ENCODE measurements at places on chromosomes 7 and 10. TPM values are rescaled to one million over a fixed set of nuclear protein-coding genes. Genes with fewer than 3 reads are reported as not detected.

CLEC5A gene
- not detected for total RNA-seq

SYCE1 gene
- total RNA-seq = 2.6 TPM

TAS2R4 gene
- 0.14 TPM for total RNA-seq

ACTL6B gene
- total RNA-seq = not detected

LLCFC1 gene
- total RNA-seq = not detected

DNA sequence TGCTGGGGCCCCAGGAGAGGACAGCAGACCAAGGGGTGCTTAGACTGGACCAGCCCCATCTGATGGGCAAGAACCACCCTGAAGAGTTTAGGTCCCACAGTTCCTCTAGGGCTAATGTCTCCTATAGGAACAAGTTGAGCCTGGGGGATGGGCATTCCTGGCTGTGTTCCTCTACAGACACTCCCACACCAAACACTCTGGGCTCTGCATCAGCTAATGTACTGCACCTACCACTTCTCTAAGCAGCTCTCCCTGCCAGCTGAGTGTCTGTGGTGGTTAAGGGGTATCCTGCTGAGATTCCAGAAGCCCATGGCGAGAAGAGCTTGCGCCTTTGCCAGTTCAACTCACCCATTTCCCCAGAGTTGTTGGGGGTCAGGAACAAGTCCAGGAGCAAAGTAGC lies 284.1 kb upstream of the CSTF2T start:
- DNase-seq = no peak

DNA sequence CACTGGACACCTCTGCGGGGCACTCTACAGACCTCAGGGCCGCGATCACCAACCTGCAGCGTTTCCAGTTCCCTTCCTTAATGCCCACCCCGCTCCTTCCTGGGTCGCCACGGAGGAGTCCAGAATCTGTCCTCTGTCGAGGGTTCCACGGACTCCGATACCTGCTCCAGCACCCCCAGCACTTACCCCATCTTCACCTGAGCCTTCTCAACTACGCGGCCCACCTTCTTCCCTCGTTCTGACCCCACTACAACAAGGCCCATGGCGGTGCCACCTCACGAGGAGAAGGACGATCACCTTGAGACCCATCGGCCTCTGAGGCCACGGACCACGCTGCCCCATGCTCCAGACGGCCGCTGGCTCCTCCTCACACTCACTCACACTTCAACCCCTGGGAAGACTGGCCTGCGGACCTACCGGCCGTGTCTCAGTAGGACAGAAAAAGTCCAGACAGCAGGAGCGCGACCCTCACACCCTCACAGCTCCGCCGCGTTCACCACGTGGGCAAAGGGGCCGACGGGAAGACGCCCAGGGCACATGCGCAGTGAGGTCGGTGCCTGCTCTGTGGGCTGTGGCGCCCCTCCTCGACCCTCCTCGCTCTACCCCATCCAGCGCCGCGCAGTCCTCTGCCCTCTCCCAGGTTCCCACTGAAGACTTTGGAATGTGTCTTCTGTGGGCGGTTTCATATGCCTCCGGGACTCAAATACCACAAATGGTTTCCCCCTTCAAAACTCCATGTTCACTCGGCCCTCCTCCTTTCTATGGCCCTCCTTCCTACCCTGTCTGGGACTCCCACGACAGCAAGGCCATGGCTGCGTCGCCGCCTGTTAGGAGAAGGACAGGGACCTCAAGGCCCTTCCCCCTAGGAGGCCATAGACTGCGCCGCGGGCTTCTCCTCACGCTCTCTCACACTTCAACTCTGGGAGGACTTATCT lies 193.9 kb upstream of the PHF14 start:
- no peak for DNase-seq

DNA sequence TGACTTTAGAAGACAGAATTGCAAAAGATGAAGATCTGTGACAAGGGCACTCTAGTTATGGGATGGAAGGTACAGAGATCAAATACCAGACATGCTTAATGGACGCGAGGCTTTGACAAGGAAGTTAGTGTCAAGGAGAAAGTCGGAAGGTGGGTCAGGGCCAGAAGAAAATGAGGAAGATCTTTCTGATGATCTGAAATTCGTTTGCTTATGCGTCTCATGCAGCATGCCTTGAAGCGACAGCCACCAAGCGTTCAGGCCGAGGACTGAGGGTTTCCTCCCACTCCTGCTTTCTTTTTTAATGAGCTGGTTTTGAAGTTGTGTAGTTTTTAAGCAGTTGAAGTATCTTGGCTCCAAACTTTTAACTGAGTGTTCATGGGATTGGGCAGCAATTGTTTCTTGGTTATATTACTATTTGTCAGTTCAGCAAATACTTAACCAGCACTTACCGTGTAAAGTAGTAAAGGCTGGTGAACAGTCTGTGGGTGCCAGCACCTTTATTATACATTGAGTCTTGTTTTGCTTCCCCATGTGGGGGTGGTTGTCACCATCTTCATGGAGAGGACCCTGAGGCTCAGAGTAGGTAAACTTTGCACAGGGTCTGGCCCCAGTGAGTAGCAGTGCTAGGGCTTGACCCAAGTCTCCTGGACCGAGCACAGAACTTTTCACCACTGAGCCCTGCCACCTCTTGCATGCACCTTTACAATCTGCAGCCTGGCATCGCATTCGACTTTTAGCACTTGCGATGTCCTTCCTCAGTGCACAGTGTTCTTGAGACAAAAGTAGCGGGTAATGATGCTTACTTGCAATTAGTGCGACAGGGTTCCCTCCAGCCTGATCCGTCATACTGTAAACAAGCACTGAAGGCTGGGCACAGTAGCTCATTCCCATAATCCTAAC lies 14.3 kb upstream of the BHLHA15 start:
- DNase-seq = no peak

GRCh38 chr10:91711885-91712680 lies 79.2 kb upstream of the PPP1R3C start:
- DNase-seq = no peak

- DNase-seq = no peak
Observed at GRCh38 chr7:38545977-38546376, 85.2 kb downstream of the AMPH start.

GRCh38 chr7:154693661-154694060 lies 309.3 kb downstream of the PAXIP1 start:
- no peak for DNase-seq

Measured in HT1080 (cell line).